Non-pigmented ciliary epithelial cell (primary cell): ENCODE measurements at places on chromosomes 2 and 18.
A peak's percentile ranks its signal among the peaks of the same experiment; 100 is the strongest.

- DNase-seq: no peak
Observed at GRCh38 chr18:22241921-22242361, 72.6 kb downstream of the GATA6 start.

- DNase-seq: no peak
Observed at GRCh38 chr2:25131567-25132298, 36.6 kb downstream of the POMC start.

DNA sequence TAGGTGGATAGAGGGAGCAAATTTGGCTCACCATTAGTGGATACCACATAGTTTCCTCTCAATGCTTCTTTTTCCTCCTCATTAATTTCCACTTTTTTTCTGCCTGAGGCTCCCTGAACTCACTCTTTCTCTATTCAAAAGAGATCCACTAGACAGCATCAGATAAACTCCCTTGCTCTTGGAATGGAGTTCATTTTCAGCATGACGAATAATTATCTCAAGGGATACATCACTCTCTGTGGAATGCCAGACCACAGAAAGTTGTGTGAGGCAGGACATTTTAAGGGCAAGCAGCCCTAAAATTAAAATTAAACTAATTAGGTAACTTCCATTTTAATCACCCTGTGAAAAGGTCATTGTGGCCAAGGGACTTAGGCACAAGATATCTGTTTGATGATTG lies 1920.1 kb upstream of the CELF4 start:
- no peak for DNase-seq

DNA sequence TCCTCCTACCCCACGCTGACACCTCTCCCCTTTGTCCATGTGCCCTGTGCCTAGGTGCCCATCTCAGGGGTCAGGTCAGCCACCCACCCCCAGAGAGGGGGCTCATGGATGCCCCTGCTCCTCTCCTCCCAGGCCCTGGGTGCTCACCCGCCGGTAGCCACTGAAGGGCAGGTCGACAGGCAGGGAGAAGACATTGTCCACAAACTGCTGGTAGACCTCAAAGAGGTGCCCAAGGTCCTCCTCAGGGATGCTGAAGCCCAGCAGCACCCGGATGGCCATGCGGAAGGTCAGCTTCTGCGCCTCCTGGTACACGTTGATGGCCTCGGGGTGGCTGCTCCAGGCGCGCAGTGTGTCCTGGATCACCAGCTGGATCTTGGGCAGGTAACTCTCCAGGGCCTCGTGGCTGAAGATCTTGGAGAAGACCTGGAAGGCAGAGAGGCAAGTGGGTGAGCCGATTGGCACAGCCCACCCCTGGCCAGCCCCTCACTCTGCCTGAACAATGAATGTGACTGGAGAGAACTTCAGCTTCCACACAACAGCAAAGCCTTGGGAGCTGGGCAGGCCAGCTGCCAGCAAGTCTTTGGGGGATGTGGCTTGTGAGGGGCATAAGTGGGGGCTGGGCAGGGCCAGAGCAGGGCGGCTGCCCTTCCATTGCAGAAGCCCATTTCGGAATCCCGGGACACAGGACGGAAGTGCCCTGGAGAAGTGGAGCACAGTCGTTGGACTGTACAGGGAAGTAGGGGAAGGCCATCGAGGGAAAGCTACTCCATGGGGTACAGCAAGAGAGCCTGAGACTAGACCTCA lies 12.5 kb downstream of the CYP26B1 start:
- no peak for DNase-seq

- DNase-seq: no peak
Observed at GRCh38 chr18:50870138-50870845, 8.6 kb upstream of the ME2 start.

DNA sequence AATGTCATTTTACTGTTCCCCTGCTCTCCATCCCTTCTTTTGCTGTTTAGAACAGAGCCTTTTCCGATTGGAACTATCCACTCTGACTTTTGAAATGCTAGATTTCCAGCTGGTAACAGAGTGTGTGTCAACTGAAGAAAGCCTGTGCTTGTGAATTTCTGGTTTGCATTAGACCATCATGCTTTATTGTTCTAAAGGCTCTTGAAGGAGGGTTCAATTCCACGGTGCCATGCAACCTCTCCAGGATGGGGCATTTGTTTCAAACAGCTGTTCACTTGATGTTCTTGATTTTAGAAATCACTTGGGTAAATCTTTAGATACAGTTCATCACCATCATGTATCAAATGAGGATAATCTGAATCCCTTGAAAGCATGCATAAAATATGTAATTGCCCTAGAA lies 156.7 kb downstream of the QPCT start:
- DNase-seq: no peak

GRCh38 chr2:186349508-186349907 lies 136.6 kb upstream of the ZC3H15 start:
- peak; percentile 84 for DNase-seq
